ENCODE measurements at places on chromosomes 5 and 9.
A peak's percentile ranks its signal among the peaks of the same experiment; 100 is the strongest.

GRCh38 chr5:134714541-134714940 lies 23.8 kb upstream of the CAMLG start:
- no peak for DNase-seq

DNA sequence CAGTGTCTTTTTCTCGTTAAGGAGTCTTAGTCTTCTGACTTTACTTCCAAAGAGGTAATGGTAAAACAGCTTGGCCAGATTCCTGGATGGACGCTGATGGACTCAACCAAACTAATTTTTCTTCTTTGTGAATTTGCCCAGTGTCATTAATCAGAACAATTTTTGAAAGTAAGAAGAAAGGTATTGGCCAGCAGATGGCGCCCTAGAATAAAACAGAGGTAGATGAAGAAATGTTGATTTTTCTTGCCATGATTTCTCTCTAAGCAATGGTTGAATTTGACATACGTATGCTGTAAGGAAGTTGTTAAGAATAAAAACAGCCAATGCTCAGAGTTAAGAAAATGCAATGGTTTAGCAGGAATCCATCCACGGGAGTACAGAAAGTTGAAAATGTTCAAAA lies 500.0 kb downstream of the DIRAS2 start:
- DNase-seq, result peak; percentile 33

DNA sequence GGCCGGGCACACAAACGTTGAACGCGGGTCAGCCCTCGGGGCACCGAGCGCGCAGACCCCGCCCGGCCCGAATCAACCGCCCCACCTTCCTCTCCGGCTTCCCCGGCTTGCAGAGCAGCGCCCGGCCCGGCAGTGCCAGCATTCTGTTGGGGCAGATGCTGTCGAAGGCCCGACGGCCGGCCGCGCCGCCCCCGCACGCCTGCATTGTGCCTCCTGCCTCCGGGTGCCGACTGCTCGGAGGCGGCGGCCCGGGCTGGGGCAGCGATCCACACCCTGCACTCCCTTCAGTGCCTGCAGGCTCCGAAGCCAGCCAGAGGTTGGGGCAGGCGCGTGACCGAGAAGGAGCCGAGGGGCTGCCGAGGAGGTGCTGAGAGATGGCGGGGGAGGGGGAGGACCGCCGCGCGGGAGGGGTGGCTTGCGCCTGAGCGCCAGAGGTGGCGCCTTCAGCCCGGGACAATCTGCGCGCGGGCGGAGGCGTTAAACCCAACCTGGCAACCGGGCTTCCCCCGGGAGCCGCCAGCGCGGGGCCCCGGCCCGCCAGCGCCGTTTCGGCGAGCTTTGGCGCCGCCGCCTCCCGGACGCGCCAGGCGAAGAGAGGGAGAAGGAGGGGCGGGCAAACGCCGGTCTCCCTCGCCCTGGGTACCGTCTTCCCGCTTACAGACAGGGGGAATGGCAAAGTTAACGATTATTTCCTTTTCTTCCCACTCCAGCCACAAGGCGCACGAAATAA lies at the start of gene MCIDAS:
Gene MCIDAS, minus strand, starts transcription at position 382 of the 730 bp plus-strand sequence. Its CDS starts 177 bp downstream, at position 205.
- DNase-seq, result peak; percentile 76

DNA sequence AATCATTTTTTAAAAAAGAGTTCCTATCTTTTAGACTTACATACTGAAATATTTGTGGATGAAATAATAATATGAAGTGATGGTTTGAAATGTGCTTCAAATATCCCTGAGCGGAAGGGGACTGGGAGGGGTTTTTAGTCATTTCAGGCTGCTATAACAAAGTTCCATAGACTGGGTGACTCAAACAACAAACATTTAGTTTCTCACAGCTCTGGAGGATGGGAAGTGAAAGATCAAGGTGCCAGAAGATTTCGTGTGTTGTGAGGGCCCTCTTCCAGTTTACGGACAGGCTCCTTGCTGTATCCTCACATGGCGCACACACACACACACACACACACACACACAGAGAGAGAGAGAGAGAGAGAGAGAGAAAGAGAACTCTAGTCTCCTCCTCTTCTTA lies 27.1 kb upstream of the TEX10 start:
- DNase-seq, result peak; percentile 58

DNA sequence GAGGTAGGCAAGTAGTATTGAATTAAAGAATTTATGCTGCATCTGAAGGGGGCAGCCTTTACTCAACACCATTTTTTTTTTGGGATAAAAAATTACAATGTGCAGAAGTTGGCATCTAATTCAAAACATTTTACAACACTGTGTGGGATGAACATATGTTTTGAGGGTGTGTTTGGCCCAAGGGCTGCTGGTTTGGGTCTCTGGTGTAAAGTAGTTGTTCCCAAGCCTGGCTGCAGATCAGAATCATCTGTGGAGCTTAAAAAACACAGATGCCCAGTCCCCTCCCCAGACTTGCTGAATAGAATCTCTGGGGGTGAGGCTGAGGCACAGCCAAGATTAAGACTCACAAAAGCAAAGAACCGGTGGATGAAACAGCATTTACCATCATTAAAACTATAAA lies 33.0 kb upstream of the PDZD2 start:
- no peak for DNase-seq

- no peak for DNase-seq
These were observed 105.7 kb downstream of the LURAP1L start for GRCh38 chr9:12880406-12881015.

GRCh38 chr5:76367623-76368371 lies 35.3 kb upstream of the IQGAP2 start:
- no peak for DNase-seq

GRCh38 chr9:84781931-84782866 lies 112.7 kb downstream of the NTRK2 start:
- no peak for DNase-seq

DNA sequence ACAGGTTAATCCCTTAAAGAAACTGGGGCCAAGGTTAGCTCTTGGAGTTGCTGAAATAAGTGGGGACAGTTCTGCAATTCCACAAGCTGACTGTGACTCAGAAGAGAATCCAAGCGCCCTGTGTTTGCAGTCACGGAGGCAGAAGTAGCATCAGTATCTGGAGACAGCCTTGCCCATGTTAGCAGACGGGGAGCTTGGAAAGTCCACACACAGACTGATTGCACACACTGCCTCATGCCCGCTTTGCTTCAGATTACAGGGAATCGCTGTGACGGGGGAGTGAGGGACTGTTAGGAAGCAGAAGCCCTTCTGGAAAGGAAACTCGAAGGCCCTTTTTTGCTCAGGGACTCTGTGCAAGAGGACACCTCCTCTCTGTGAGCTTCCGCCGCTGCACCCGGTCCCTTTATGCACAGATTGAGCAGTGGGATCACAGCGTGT lies 30.9 kb upstream of the PPP1R26 start:
- no peak for DNase-seq

- DNase-seq, result peak; percentile 27
These were observed 53.4 kb downstream of the PLPP1 start for GRCh38 chr5:55481293-55481855.
